ENCODE measurements at places on chromosomes 4 and X.

GRCh38 chr4:124713185-124713592 lies 657 bp upstream of the ANKRD50 start:
- DNase-seq: peak; percentile 84

DNA sequence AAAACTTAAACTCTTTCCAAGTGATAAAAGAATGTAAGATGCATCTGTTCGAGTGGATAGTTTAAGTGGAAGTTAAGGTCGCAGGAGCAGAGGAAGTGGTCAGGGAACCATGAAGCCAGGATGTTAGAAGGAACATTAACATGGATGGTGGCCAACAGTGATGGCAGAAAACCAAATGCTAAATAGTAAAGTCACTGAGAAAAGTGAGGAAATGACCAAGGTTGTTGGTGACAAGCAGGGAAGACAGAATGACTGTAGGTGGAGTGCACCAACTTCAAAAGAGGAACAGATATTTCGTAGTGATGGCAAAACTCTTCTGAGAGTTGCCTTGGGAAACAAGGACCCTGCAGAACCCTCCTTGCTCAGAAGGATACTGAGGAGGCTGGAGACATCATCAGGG lies 226.2 kb downstream of the PALLD start:
- DNase-seq: peak; percentile 15

DNA sequence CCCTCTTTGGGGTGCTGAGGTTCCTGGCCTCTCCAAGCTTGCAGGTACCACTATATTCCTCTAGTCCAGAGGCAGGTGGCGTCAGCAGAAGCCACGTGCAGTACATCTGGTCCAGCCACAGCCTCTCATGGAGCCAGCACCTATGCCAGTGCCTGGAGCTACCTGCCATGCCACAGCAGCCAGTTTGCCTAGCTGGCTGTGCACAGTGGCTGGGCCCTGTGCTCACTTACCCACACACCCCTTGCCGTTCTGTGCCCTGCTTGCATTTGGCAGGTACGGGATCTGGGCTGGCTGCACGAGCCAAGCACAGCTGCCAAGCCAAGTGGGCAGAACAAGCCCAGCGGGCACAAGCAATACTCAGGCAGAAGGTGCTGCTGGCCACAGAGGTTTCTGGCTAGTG lies 601.1 kb downstream of the EPHA5 start:
- DNase-seq: no peak

- no peak for DNase-seq
These were observed 525 bp upstream of the CISD2 start for GRCh38 chr4:102868153-102868780.

DNA sequence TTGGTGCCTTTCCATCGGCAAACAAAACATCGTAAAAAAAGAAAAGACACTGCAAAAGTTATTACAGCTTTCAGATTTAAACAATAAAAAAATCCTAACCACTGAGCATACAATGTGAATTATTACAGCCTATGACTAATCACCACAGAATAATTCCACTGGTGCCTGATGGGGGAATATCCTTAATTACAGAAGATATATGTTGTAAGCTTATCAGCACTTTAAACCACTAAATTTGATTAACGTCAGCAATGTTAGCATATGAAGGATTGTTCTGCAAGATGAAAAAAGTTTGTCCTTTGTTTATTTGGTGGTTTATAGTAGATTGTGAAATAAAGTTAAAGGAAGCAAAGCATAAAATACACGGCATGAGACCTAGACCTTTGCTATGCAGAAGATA lies 210.2 kb upstream of the ADAMTS3 start:
- DNase-seq: peak; percentile 15

DNA sequence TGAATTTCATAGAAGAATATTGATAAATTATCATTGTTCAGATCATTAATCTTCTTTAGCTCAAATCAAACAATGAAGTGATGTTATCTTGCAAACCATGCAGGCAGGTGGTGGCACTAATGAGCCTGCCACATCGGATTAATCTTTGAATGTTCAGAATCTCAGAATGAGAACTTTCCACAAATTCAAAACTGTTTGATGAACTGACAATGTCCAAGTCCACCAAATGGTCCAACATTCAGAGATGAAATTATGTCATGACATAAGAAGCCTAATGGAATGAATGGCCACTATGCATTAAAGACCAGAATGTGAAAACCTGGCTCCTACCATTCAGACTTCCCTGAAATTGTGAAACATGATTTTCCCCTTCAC lies 67.5 kb downstream of the SORBS2 start:
- no peak for DNase-seq

- DNase-seq: peak; percentile 62
These were observed 44.8 kb downstream of the TSPAN5 start for GRCh38 chr4:98613453-98614075.

DNA sequence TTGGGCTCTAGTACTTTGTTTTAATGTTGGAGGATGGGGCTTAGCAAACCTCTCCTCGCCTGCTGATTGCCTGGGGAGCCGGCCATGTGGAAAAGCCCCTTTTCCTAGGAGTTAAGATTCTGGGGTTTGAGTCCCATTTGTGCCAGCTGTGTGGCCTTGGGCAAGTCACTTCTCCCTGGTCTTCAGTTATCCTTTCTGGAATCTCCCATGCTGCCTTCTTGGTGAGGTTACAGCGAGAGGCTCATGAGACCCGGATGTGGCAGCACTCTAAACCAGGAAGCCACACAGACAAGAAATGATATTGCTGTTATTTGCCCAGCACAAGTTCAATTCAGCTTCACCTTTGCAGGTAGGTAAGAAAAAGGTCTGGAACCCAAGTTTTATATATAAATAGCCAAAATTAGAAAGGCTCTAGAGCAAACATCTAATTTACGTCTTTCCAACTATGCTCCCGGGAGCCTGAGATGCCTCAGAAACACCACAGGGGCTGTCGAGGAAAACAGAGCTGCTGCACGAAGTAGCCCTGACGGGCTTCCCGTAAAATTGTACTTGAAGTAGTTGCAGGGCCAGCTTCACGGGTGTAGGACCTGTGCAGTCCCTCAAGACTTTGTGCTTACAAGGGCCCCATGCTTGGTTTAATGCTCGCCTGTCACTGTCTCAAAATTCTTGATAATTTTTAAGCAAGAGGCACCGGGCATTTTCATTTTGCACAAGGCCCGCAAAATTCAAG lies 8.3 kb upstream of the SASH3 start:
- DNase-seq: no peak

- DNase-seq: no peak
These were observed 615.1 kb downstream of the CENPC start for GRCh38 chr4:66930206-66930605.

DNA sequence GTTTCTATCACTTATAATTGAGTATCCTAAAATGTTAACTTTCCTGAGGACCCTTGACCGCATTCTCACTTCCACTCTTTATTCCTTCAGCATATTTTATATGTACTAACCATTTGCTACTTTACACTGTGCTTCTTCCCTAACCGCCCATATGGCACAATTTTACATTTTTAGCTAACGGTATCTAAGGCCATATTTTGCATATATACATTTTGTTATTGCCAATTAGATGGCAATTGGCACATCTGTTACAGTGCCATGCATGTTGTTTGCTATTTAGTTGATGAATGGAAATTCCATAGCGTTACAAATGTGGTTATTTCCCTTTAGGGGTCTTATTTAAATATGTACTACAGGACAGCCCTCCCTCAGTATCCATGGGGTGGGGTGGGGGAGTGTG lies 20.0 kb upstream of the OTUD4 start:
- DNase-seq: no peak

GRCh38 chr4:85681221-85681657 lies 206.3 kb downstream of the ARHGAP24 start:
- DNase-seq: peak; percentile 92

DNA sequence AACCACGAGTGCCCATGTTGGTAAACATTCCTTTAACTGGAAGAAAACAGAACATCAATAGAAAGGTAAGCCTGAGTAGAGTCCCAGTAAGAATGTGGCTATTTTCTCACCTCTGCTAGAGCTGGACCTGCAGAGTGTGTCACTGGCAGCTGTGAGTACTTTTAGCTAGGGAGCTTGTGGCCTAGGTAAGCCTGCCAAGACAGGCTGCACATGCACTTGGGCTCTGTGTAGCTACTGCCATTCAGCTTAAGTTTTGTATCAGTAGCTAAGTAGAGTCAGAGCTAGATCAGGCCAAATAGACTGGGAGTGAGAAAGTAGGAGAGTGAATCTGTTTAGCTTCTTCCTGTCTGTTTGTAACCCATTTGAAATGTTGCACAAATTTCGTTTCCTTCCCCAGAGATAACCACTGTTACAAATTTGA lies 35.3 kb downstream of the RBPJ start:
- DNase-seq: peak; percentile 49

GRCh38 chr4:182893047-182893446 lies 24.1 kb downstream of the DCTD start:
- DNase-seq: no peak

- DNase-seq: peak; percentile 85
These were observed at the start of gene SMIM10 for GRCh38 chrX:134990801-134991481. TSS of gene SMIM10 (plus strand) at chrX:134990991. CDS start at chrX:134991096, 105 bp downstream.

GRCh38 chr4:3386526-3386925 lies 55.2 kb upstream of the HGFAC start:
- DNase-seq: no peak

GRCh38 chr4:1030031-1030430 lies 18.6 kb downstream of the FGFRL1 start:
- DNase-seq: no peak

GRCh38 chr4:42390622-42391354 lies 6.5 kb upstream of the SHISA3 start:
- DNase-seq: no peak

DNA sequence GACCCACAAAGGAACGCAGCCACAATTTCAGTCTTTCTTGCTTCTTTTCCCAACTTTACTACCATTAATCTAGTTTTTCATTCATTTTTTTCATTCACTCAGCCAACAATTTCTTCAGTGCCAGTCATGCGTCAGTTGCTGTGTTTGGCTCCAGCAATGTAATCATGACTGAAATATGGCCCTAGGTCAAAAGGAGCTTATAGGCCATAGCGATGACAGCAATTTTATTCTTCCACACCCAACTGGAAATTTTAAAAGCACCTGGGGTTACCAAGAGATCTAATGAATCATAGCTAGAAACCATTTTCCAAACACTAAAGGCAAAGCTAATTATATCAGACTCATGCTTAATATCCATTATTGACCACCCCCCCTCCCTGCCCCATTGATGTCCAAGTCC lies 29.8 kb upstream of the C1QTNF7 start:
- DNase-seq: peak; percentile 45

DNA sequence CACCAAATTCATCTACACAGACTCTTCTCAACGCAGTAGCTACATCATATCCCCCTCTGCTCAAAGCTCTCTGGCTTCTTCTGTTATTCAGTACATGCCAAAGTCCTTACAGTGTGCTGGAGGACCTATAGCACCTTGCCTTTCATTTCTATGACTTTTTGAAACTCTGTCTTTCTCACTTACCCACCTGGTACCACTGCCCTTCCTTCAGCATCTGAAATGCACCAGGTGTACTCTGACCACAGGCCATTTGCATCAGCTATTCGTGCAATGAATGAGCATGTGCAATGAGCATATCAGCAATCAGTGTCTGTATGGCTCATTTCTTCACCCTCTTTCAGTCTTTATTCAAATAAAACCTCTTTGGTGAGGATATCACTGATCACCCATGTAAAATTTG lies 399.9 kb downstream of the RAB28 start:
- DNase-seq: no peak

DNA sequence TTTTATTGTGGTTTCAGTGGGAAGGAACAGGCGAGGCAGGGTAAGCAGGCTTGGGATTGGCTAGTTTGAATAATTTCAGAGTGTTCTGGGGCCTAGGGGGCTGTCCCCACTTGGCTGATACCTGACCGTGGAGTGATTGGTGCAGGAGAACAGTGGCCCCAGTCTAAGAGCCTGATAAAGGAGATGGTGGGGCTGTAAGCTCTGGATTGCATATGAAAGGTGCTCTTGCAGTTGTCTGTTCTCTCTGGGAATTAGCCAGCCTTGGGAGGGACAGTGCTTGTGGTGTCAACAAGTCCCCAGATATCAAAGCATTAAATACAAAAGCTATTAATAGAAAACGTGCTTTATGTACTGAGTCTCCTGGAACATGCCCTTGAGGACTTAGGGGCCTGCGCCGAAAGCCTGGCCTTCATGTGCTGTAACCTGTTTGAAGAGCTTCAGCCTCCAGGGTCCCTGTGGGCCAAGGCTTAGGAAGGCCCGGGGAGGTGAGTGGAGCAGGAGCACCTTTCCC lies 30.4 kb upstream of the CLTRN start:
- DNase-seq: no peak
